ENCODE measurements at places on chromosomes 1 and 21.

GRCh38 chr1:26161415-26162219 is 2.7 kb downstream of the FAM110D start:
- DNase-seq, result no peak

DNA sequence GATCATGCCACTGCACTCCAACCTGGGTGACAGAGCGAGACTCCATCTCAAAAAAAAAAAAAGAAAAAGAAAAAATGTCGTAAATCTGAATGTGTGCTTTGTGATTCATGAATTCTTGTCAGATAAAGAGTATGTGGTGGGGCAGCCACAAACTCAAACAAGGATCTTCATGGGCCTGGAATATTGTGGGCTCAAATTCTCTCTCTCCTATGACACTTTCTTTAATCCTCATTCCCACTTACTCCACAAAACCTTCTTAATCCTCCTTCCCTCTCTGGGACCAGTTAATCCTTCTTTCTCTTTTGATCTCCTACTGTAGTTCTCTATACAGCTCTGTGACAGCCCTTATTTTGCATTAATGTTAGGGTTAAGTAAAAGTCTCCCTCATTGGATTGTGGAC is 112.3 kb downstream of the AK5 start:
- no peak for DNase-seq

- DNase-seq, result no peak
Measured at GRCh38 chr1:244941121-244941520, 76.8 kb upstream of the HNRNPU start.

DNA sequence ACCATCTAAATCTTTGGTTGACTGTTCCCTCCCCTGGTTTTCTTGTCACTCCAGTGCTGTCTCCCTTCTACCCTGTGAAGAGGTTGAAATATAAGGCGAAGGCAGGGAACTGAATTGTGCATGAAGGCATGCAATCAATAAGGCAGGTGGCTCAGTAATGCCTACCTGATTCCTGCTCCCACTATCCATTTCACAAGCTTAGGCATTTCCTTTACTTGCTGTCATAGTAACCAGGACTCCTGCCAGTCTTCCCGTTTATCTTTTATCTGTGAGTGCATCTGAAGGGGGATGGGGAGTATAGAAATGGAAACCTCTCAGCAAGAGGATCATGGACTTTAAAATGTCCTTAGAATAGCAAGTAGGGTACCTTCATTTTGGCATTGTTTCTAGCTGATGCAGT is 40.5 kb downstream of the MRPS6 start:
- DNase-seq, result no peak

GRCh38 chr1:15618655-15619525 is 1.6 kb downstream of the DDI2 start:
- no peak for DNase-seq

GRCh38 chr1:228267962-228268880 is 60.4 kb downstream of the OBSCN start:
- no peak for DNase-seq

- DNase-seq, result no peak
Measured at GRCh38 chr1:89600451-89601224, 32.3 kb upstream of the LRRC8C start.

GRCh38 chr1:39034114-39034654 is 8.0 kb downstream of the NDUFS5 start:
- DNase-seq, result no peak

DNA sequence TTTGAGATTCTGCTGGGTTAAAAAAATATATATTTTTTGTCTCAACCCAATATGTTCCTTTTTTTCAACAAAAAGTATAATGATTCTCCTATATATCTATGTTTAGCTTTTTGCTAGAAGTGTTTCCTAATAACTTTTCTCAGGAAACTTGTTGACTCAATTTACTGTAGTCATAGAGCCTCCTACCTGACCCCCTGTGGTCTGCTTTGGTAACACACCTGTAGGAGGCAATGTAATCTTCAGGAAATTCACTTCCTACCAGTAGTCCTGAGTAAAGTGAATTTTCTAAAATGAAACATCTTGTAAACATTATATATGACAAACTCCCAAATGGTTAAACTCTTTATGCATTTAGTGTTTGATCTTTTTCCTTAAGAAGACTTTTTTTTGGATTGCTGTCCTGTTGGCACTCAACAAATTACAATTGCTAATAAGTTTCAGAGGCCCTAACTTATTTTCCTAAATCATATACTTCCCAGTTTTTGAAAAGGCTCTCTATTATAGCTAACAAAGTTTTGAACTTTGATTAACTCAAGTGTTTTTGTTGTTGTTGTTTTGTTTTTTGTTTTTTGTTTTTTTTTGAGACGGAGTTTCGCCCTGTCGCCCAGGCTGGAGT is 118.3 kb downstream of the OLFML2B start:
- DNase-seq, result no peak

- no peak for DNase-seq
Measured at GRCh38 chr21:14722841-14723483, 176.8 kb upstream of the SAMSN1 start.

DNA sequence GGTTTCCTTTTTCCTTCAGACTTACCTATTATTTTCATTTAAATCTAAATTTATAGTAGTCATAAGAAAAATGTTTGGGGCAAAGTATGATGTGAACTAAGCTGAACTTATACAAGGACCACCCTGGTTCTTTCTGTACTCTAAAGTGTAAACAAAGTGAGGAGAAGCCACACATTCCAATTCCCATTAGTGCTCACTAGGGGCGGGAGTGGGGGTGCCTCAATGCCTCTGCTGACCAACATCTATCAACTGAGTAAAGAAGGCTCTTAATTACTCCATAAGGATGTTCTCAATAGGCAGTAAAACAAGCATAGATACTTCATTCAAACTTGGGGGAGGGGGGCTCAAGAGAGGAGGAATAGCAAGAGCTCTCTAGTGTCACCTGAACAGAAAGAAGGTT is 151.7 kb downstream of the CDC42BPA start:
- DNase-seq, result no peak

DNA sequence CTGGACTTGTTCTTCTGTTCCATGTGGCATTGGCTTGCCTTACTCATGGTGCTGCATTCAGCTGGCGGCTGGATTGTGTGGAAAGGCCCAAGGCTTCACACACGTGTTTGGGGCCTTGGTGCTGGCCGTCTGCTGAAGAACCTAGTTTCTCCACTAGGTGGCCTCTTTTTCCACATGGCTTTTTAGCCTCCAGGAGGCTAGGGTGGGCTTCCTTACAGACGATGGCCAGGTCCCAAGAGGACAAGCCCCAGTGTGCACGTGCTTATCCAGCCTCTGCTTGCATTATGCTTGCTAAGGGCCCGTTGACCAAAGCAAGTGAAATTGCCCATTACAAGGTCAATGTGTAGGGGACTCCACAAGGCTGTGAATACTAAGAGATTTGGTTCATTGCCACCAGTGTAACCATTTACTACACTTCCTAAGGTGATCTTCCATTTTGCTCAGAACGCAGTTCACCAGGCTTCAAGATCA is 47.5 kb upstream of the FOXO6 start:
- DNase-seq, result no peak

DNA sequence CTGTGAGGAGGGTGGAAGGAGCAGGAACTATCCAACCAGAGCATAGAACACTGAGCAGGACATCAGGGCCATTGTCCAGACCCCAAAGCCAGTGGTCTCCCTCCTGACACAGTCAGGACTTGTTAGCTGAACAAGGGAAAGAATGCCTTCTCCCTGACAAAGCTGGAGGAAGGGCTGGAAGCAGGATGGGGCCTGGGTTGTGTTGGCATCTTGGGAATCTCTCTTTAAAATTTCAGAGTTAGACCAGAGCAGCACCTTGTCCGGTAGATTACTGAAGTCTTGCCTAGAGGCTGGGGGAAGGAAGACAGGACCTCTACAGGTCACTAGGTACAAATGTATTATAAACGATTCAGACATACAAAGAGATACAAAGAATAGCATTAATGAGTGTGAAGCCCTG is 35.0 kb upstream of the ATP2B4 start:
- DNase-seq, result no peak

- no peak for DNase-seq
Measured at GRCh38 chr1:32892368-32893197, 6.3 kb downstream of the HPCA start.

- DNase-seq, result no peak
Measured at GRCh38 chr1:215682232-215682631, 115.1 kb downstream of the KCTD3 start.

DNA sequence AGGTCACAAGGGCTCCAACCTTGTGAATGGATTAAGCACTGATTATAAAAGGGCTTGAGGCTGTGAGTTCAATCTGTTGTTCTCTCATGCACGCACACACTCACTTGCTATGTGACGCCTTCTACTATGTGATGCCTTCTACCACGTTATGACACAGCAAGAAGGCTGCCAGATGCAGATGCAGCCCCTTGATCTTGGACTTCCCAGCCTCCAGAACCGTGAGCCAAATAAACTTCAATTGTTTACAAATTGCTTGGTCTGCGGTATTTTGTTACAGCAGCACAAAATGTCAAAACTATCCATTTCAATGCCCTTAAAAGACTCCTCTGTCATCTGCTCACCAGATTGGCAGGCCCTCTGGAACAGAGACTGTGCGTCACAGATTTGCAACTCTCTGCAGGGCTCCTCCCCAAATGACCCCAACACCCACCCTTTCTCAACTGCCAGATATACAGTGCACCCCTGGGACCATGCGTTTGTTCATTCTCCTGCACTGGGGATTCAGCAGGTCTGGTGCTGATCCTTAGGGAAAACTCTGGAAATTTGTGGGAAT is 47.8 kb upstream of the KANK4 start:
- no peak for DNase-seq
